H1 (cell line): ENCODE measurements at places on chromosomes 2 and 18. TPM values are rescaled to one million over a fixed set of nuclear protein-coding genes. Genes with fewer than 3 reads are reported as not detected.

GLB1L gene
- 3.2 and 3.7 TPM in 2 replicates for total RNA-seq

ZEB2 gene
- 0.13 TPM in 1 of 2 replicates, not detected in the other for total RNA-seq

HNRNPA3 gene
- total RNA-seq = 390 and 408 TPM in 2 replicates

RNF25 gene
- 19.6 and 24.7 TPM in 2 replicates for total RNA-seq

RAB12 gene
- total RNA-seq = 42.1 and 45.9 TPM in 2 replicates

UNC80 gene
- 0.38 and 0.56 TPM in 2 replicates for total RNA-seq

POTEC gene
- total RNA-seq = 0.07 and 0.19 TPM in 2 replicates

SULT1C2 gene
- 1.9 and 2.2 TPM in 2 replicates for total RNA-seq

UGT1A8 gene
- total RNA-seq = not detected in 2 replicates

ANKRD29 gene
- total RNA-seq = 6.3 and 7.3 TPM in 2 replicates

- DNase-seq = no peak
Observed at GRCh38 chr2:46481198-46482193, 2.1 kb downstream of the TMEM247 start.

DNA sequence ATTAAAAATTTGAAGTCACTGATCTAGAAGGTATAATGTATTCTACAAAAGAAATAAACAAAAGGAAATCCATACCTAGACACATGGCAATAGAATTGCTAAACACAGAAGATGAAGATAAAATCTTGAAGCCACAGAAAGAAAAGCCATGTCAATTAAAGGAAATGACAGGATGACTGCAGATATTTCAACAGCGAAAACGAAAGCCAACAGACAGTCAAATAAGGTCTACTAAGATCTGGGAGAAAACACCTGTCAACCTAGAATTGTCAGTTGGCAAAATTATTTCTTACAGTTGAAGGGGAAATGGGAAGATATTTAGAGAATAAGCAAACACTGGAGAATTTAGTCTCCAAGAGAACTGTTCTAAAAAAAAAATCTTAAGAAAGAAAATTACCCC, 39.2 kb downstream of the NETO1 start:
- no peak for DNase-seq

GRCh38 chr2:239855863-239856587, 169.1 kb downstream of the NDUFA10 start:
- DNase-seq = no peak

- DNase-seq = no peak
Observed at GRCh38 chr2:96843538-96844268, at the start of gene ANKRD23. TSS of gene ANKRD23 (minus strand) at chr2:96844021. CDS start at chr2:96843992, 29 bp downstream.

GRCh38 chr18:47425365-47425764, 173.9 kb upstream of the SKOR2 start:
- DNase-seq = no peak

GRCh38 chr2:12538138-12538694, 178.5 kb upstream of the TRIB2 start:
- no peak for DNase-seq

DNA sequence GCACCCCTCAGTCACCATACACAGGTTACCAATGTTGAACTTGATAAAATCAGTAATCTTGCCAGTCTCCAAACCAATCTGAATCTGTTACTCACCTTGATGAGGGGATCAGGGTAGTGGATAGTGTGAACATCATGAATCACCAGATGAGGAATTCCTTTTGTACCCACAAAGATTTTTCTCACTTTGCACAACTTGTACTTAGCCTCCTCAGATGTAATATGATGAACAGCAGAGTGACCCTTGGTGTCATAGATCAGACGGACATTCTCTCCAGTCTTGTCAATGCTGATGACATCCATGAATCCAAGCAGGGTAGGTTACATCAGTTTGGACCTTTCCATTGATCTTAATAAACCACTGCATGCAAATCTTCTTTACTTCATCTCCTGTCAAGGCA, 54.7 kb downstream of the MDH1 start:
- DNase-seq = no peak

DNA sequence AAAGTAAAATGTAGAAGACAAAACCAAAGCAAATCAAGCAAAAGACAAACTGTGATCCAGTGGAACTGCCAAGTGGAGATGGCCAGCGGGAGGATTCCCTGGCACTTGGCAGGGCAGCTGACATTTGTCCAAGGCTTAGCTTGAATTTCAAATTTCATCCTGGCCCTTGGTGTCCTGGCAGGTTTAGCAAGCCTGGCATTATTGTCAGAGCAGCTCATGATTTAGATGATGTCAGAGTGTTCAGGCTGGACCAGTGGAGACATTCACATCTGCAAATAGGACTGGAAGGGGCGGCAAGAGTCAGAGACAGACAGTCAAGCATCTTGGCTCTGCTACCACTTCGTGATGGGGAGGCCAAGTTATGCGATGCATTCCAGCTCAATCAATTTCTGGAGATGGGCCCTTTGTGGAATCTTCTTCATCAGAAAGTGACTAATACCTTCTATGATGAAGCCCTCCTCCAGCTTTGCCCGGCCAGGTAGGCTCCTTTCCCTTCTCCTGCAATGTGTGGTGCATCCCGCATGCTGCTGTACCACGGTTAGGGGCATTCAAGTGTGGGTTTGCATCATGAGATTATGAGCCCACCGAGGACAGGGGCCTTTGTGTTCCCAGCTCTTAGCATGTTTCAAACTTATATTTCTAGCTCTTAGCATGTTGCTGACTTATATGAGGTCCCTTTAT, 199.7 kb downstream of the ANKRD30B start:
- no peak for DNase-seq

DNA sequence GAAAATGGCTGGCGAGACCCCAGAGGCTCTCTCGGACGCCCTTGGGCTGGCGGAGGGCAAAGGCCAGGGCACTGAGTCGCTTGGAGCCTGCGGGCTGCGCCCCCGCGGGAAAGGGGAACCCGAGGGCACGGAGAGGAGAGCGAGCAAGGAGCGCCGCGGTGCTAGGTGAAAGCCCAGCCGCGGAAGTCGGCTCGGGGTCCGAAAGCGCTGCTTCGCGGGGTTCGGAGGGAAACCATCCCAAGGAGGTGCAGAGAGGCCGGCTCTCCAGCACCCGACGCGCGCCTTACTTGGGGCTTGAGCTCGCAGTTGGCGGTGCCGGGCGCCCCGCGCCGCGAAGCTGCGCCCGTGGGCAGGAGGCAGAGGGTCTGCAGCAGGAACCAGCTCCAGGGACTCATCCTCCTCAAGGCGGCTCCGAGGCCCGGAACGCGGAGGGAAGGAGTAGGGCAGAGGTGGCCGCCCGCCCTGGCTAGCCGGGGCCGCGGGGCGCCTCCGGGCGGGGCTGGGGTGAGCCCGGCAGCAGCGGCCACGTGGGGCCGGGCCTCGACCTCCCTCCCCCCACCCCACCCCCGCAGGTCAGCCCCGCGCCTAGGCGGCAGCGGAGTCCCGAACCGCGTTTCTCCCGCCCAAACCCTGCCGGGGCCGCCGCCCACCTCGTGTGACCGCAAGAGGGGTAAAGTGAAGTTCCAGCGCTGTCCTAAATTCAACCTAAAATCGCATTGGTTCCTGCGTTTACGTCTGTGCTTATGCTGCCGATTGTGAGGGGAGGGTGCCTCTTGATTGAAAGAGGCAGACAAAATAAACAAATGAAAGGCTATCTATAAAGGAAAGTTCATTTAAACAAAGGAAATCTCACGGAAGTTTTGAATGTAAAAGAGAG, at the start of gene TRABD2A:
Gene TRABD2A, minus strand, starts transcription at position 440 of the 877 bp plus-strand sequence. Its CDS starts 45 bp downstream, at position 395.
- peak; percentile 84 for DNase-seq

DNA sequence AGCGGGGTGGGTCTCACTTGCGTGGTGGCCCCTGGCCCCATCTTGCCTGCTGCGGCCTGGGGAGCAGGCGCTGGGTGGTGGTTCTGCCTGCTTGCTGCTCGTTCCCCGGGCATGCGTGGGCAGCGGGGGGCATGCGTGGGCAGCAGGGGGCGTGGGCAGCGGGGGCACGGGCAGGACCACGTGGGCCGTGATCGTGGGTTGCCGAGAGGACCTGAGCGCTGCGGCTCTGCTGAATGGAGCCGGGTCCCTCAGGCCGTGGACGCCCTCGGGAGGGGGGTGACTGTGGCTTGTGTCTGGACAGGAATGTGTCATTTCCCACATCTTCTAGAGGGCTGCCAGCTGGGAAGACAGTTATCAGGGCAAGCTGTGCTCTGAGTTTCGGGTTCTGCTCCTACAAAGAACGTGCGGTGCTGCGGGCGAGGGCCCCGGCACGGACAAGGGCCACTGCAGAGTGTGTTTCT, 8.3 kb upstream of the GAL3ST2 start:
- peak; percentile 44 for DNase-seq

DNA sequence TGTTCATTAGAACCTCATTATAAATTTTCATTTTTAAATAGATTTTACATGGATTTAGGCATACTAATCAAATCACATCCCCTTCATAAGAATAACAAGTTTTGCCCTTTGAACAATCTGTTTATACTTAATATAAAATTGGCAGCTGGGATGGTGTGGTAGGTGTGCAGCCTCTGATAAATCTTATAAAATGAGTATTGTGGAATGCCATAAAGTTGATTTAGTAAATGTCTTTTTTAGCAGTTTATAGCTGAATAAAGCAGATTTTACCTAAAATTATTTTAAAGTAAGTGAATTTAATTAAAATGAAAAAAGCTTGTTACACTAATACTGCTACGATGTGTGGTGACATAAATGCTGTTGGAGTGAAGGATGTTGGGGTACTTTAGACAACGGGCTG, 35.5 kb downstream of the VAPA start:
- no peak for DNase-seq

DNA sequence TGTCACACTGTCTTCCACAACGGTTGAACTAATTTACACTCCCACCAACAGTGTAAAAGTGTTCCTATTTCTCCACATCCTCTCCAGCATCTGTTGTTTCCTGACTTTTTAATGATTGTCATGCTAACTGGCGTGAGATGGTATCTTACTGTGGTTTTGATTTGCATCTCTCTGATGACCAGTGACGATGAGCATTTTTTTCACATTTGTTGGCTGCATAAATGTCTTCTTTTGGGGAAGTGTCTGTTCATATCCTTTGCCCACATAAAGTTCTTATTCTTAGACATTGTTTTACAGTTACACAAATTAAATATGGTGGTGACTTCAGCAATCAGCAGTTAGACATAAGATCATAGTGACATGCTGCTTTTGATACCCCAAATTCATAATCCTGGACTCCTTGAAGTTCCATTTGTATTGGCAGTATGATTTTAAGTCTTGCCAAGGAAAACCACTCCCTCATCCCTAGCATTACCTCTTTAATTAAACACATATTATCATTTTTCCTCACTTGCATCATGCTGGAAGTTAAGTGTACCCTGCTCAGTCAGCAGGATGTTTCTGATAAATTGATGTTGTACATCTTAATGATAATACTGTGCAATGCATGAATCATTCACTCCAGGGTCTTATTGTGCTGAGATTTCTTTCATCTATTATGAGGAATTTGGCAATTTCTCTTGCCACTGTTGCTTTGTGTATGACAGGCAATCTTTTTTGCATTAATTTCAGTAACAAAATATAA, 67.6 kb upstream of the STAT1 start:
- no peak for DNase-seq

DNA sequence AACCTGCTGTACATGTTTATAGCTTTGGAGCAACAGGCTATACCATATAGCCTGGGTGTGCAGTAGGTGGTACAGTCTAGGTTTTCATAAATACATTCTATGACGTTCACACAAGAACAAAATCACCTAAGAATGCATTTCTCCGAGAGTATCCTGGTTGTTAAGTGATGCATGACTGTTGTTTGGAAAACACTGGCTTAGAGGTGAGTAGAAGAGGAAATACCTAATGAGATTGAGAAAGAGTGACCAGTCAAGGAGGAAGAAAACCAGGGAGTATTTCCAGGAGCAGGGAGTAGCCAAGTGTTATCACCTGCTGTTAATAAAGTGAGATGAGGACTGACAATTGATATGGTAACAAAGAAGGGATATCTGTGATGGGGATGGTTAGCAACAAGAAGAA, 2.9 kb upstream of the ZNF892 start:
- no peak for DNase-seq

GRCh38 chr2:47867205-47867604, 39.1 kb downstream of the FBXO11 start:
- DNase-seq = no peak

- no peak for DNase-seq
Observed at GRCh38 chr2:186256540-186256939, 229.5 kb upstream of the ZC3H15 start.

GRCh38 chr2:62309465-62310091, 113.7 kb downstream of the B3GNT2 start:
- DNase-seq = no peak

DNA sequence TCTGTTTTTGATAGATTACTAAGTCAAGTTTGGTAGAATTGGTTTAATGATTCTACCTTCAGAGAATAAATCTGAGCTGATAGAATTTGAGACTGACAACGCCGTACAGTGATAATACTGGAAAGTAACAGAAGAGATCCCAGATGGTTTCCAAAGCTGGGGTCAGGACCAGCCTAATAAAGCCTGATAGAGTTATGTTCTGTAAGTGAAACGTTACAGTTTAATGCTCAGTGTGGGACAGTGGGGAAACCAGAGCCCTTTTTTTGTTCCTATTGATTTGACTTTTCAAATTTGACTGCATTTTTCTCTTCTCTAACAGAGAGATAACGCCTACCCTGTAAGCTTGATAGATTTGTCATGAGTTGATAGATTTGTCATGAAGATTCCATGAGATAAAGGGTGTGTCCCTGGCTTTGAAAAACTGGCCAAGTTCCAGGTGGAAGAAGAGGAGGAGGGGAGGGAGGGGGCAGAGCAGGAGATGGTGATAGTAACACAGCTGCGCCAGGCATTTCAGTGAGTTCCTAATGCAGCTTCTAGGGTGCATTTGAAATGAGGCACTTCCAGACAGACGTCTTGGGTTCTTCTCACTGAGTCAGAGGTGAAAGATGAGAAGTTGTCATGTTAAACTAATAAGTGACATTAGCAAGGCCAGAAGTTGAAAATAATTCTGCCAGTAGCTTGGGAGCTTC, 65.1 kb downstream of the CERS6 start:
- no peak for DNase-seq

- DNase-seq = no peak
Observed at GRCh38 chr2:76749858-76750257, 772.3 kb downstream of the LRRTM4 start.

GRCh38 chr18:13005289-13005688, 14.1 kb downstream of the CEP192 start:
- no peak for DNase-seq

DNA sequence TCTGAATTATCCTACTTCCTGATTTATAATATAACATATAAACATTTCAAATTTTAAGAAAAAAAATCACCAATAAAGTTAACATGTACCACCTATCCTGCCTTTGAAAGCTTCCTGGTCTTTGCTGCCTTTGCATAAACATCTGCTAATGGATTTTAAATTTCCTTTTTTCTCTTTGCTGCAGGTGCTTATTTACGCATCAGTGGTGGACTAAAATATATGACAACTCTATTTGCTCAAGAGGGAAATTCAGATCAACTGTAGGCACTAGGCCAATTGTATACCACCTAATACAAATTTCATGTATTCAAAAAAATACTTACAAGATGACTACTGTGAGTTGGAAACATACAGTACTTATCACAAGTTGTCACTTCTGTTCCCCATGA, 57.2 kb downstream of the RAD51AP2 start:
- DNase-seq = no peak

- no peak for DNase-seq
Observed at GRCh38 chr2:223643309-223643708, 41.1 kb upstream of the SCG2 start.
